ENCODE measurements at places on chromosomes 6 and 20.
A peak's percentile ranks its signal among the peaks of the same experiment; 100 is the strongest.

DNA sequence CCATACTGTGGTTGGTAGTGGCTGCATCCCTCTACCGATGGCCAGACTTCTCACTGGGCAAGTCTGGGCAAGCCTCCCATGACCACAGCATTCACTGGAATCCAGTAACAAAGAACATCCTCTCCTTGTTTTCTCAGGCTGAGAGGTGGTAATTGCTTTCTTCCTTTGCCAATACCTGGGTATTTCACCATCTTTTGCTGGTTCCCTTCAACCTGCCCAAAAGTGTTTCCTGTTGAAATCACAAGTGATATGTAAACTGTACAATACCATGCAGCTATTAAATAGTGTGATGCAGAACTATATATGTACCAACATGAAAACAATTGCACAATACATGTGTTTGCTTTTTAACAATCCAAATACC, at the start of gene PTCHD4:
Gene PTCHD4, minus strand, starts transcription at position 55 of the 364 bp plus-strand sequence. CDS start 42,240 bp downstream, outside the sequence.
- no peak for DNase-seq

DNA sequence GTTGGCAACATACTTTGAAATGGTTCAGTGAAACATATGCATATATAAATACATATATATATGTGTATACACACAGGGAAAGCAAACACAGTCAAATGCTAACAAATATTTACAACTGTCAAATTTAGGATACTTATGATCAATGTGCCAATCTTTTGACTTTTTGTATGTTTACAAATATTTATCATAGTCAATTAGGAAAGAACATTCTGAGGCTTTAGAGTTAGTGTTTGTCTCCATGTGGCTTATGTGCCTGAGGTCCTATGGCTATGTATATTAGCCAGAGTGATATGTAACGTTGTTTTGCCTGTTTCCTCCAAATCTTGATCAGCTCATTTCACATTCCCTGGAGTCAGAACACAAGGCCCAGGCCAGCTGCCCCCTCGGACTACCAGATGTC, 126.5 kb upstream of the MAN1A1 start:
- DNase-seq = no peak

DNA sequence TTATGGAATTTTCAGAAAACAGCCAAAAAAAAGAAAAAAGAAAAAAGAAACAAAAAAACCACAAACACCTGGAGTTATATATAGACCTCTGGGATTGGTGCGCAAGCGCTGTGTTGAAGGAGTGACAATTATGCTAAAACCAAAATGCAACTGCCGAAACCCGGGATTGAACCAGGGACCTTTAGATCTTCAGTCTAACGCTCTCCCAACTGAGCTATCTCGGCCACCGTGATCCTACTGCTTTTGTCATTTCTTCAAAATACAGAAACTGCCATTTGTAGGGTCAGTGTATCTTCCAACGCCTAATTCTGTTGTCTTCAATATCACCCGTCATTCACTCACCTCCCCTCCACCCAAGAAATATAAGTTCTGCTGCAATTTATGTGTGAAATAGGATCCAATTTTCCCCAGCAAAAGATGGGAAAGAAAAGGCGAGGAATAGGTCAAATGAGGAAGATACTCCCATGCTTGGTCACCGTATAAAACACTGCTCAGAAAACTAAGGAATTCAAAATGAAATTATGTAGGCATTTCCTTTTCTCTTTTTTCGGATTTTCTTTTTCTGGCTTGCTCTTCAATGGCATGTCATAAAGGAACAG, 116.0 kb downstream of the TRIM27 start:
- DNase-seq = peak; percentile 22

GRCh38 chr6:169898788-169899480, 147.5 kb downstream of the ERMARD start:
- no peak for DNase-seq

- DNase-seq = peak; percentile 43
These were observed 13.4 kb upstream of the FOXC1 start for GRCh38 chr6:1596088-1596852.

DNA sequence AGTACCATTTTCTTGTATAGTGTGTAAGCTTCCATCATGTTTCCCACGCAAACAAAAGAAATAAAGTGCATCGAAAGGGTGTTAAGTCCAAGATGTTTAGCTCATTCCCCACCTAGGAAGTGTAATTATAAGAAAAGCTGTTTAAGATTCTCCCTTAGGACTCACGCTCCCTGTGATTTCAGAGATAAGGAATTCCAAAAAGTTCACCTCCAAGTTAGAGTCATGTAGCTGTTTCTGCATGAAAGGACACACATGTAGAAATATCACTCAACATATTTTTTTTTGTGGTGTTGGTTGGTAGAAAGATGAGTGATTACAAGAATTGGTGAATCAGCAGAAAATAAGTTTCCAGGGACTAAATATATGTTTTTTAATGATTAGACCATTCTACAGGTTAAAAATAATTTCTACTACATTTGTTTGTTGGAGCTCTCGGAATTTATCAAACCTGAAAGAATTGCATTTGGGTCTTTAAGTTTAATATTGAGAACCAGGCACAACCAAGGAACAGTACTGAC, 10.4 kb downstream of the OPN5 start:
- no peak for DNase-seq

GRCh38 chr20:3661060-3661813, 2.0 kb downstream of the GFRA4 start:
- DNase-seq = no peak

- no peak for DNase-seq
These were observed 131.9 kb downstream of the UST start for GRCh38 chr6:148878683-148879082.

DNA sequence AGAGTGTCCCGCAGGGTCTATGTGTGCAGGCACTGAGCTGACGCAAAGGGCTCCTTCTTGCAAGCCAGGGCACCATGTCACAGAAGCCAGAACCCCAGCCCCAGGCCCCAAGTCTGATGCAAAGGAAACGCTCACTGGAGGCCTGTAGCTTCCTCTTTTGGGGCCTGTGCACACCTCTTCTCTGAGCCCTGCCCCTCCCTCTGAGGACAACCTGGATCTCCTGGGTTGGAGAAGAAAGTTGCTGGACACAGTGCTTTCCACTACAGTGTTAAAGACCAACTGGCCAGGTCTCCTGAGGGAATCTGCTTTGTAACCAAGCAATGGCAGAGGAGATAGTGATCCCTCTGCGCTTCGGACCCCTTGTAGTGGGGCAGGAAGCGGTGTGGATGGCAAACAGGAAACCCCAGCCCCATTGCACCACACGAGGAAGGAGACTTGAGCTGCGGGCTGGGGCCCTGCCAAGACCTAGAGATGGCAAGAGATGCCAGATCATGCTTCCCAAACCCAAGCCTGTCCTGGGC, 90.0 kb downstream of the PRND start:
- no peak for DNase-seq

GRCh38 chr6:158867381-158868121, 48.4 kb upstream of the EZR start:
- DNase-seq = peak; percentile 55

GRCh38 chr6:41600499-41601247, 37.6 kb upstream of the MDFI start:
- no peak for DNase-seq

- peak; percentile 92 for DNase-seq
These were observed 8.1 kb downstream of the SYNJ2 start for GRCh38 chr6:157989541-157990289.

DNA sequence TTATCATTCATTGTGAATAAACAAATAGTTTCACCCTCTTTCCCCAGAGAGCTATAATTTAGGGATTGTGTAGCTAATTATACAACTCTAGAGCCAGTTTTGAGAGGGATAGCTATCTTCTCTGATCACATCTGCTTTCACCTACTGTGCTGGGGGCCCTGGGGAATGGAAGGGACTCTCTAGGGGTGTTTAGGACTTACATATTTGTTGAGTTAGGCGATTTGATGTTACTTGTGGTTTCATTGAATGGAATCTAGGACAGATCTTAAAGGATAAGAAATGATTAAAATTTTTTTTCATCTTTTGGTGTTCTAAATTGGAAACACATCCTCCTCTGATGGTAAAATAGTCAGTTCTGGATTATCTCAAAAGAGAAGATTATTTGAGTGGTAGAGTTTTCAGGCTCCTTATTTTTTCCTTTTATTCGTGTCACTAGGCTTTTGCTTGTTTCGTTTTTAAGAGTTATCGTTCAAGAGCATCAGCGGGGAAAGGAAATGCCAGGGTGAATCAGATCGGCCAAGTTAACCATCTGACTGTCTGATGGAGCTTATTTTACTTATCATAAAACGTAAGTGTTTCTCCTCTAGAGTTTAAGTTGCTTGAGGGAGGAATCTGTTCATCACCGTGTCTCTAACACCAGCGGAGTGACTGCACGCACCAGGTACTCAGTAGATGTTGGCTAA, 236.7 kb downstream of the FARS2 start:
- DNase-seq = no peak

GRCh38 chr6:71602385-71603007, 283.9 kb upstream of the RIMS1 start:
- no peak for DNase-seq

- no peak for DNase-seq
These were observed 314 bp downstream of the FARS2 start for GRCh38 chr6:5261545-5262109.

- no peak for DNase-seq
These were observed 72.6 kb downstream of the SHPRH start for GRCh38 chr6:145891565-145891964.

DNA sequence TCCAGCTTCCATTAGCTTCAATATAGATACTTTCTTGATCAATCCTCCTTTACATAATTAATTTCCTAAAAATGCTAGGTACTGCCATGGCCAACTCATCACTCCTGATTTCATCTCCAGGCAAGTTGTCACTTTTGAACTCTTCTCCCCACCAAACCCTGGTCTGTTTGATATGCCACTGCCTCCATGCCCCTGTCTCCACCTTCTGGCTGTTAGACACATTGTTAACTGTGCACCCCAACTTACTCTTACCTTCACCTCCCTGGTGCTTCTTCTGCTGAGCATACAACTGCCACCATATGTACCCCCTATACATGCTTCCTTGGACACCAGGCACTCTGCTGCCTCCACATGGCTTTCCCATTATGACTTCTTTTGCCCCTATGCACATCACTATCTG, 21.9 kb upstream of the AIG1 start:
- DNase-seq = no peak

Data from DMS79 treated with DMSO at 0.1 percent for 48 hours (cell line).